ENCODE measurements at places on chromosomes 2 and 18.

GRCh38 chr18:49017813-49018553, 67.2 kb upstream of the SMAD7 start:
- DNase-seq = no peak

GRCh38 chr18:34818064-34818463, 108.0 kb downstream of the DTNA start:
- DNase-seq = no peak

DNA sequence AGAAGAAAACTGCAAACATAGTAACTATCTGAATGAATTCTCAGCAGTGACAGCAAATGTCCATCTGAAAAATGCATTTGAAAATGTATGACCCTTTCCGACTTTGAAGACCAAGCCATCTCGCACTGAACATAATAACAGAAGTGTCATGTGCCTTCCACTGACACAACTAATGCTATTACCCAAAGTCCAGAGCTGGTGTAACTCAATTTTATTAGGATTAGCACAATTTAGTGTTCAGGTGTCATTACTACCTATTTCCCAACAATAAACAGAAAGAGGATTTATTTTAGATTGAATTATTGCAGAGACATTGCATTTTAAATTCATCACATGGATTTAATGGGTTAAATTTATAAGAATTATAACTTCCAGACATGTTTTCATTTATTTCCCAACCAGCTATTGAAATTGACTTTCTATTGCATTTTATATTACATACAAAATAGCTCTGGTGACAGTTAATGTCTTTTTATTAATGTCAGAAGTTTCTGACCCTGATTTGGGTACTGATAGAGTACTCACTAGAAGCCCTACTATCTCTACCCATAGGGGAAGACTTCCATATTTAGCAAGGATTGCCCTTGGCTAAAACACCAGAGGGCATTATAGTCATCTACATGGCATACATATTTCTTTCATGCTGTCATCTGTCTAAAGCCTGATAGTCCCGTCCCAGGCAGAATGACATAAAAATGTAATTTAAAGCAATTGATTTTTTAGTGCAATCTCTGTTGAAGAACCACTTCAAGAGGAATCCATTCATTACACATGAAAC, 7.0 kb upstream of the STK39 start:
- DNase-seq = no peak

- no peak for DNase-seq
These were observed 56.5 kb upstream of the CDKL4 start for GRCh38 chr2:39300044-39300978.

- no peak for DNase-seq
These were observed 28.2 kb downstream of the RBMS1 start for GRCh38 chr2:160465406-160465805.

DNA sequence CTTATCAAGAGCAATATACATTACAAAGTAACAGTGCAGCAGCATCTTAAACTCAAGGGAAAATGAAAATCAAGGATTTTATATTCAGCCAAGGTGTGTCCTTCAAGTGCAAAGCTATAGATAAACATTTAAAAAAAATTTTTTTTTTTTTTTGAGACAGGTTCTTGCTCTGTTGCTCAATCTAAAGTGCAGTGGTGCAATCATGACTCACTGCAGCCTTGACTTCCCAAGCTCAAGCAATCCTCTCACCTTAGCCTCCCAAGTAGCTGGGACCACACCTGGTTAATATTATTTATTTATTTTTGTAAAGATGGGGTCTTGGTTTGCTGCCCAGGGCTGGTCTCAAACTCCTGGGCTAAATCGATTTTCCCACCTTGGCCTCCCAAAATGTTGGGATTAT, 9.0 kb downstream of the CDKL4 start:
- no peak for DNase-seq

DNA sequence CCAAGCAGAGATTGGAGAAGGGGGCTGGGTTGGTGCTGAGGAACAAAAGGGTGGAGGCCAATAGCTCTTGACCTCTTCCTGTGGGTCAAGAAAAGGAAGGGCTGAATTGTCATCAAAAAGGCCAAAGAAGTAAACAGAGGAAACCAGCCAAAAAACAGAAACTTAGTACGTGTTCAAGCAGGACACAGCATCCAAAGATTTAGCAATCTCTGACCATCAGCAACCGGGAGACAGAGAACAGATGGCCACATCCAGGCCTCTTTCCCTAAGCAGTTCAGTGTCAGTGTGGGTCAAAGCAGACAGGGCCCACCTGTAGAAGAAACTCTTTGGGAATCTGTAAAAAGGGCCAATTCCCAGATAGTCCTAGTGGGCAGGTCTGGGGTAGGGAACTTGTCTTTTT, 2.9 kb downstream of the DNPEP start:
- no peak for DNase-seq

DNA sequence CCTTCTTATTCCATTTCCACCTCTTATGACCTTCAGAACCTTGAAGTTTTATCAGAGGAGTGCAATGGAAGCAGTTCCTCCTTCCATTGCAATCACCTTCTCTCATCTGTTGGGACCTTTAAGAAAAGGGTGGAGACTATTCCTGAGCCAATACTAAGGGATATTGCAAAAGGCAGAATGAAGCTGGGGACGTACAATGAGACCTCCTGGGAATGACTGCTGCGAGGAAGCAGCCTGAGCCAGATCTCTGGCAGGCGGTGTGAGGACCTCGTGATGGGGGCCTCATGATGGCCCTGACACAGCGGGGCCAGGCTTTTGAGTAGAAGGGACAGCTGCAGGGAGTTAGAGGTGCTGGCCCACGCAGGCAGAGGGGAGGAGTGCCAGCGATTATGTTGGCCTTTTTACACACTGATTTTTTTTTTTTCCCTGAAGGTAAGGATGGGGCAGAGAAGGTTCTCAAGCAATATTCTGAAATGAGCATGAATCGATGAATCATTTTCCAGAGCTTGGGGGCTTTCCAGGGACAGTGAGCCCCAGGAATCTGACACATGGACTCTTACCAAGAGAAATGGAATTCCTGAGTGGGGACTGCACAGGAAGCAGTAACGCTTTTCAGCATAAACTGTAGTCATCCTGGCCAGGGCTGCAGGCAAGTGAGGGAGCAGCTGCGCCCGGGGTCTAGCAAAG, 40.0 kb upstream of the LAPTM4A start:
- no peak for DNase-seq

GRCh38 chr2:85265304-85265703, 62.5 kb downstream of the TGOLN2 start:
- no peak for DNase-seq

GRCh38 chr2:70855667-70856066, 20.1 kb upstream of the CD207 start:
- DNase-seq = no peak

DNA sequence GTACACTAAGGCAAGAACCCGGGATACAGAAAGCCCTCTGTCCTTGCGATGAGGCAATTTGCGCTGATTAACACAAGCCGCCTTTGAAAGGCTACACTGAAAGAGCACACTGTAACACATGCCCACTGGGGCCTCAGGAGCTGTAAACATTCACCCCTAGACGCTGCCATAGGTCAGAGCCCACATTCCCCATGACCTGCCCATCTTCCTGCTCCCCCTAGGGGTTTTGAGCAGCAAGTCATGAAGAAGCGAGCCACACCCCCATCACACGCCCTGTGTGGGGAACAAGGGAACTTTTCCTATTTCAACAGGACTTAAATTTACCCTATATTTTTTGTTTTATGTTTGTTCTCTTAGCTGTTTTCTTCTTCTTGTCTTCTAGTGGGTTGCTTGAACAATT, 47.8 kb upstream of the SLC4A10 start:
- DNase-seq = no peak
